ENCODE measurements at places on chromosomes 5 and 9.

- no peak for DNase-seq
Observed at GRCh38 chr5:39750661-39751060, 325.9 kb upstream of the DAB2 start.

DNA sequence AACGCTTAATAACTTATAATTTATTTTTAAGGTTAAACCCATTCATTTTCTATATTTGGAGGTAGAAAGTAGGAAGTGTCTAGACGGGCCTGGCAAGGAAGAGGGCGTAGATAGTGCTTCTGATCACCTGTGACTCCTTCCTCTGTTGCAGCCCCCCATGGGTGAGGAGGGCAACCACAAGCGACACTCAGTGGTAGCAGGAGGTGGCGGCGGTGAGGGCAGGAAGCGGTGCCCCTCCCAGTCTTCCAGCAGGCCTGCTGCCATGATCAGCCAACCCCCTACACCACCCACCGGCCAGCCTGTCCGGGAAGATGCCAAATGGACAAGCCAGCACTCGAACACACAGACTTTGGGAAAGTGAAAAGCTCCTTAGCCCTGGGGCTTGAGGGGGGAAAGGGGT, 36.7 kb downstream of the FAXDC2 start:
- no peak for DNase-seq

GRCh38 chr5:2752059-2752820, 763 bp upstream of the IRX2 start:
- peak; percentile 59 for DNase-seq

DNA sequence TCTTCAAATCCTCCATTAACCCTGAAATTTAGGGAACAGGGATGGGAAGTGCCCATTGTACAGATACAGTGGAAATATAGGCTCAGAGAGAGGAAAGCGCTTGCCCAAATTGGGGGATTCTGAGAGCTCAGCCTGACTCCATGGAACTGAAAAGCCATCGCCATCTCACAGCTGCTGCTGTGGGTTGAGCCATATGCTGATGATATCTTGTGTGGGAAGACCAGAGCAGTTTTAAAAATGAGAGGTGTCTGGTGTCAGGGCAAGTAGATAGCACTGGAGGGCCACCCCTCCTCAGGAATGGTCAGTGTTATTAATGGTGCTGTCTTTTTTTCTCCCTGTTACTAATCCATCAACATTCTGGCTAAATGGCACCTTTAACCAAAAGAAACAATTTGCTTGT, 50.9 kb upstream of the C5orf58 start:
- DNase-seq = no peak

- no peak for DNase-seq
Observed at GRCh38 chr5:176611435-176611834, 1.5 kb upstream of the GPRIN1 start.

DNA sequence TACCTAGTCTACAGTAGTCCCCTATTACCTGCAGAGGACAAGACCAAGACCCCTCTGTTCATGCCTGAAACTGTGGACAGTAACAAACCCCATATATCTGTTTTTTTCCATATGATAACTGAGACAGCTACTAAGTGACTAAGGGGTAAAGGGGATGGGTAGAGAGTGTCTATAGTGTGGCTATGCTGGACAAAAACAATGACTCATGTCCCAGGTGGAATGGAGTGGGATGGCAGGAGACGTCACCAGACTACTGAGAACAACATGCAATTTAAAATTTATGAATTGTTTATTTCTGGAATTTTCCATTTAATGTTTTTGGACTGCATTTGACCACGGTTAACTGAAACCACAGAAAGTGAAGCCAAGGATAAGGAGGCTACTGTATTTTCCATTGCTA, 171.8 kb downstream of the AGTPBP1 start:
- no peak for DNase-seq

DNA sequence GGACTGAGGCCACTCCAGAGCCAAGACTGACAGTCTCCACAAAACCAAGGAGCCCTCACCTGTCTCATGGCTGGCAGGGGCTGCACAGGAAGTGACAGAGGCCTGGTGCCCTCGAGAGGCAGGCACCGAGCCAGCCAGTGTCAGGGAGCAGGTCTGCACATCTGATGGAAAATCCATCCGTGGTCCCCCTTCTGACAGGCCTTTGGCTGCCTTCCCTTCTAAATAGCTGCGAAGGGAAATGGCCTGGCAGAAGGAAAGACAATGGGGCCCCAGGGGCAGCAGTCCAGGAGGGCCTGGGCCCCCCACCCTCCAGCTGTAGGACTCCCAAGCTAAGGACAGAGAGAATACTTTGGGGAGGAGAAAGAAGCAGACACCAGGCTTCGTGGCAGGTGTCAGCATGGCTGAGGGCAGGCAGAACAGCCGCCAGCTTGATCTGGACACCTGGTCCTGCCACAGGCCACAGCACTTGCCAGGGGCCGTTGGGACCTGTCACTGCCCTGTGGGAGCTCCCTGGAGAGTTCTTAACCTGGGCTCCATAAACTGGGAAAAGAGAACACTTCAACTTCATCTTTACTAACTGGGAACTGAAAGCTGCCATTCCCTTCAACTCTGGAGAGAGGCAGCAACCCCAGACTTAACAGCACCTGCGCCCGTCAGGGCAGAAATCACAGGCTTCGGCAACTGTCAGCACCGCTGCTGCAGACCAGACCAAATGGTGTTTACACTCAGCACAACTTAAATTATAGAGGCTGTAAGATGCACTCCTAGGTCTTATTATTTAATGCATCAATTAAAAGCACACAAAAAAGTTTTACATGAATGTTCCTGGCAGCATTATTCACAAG, 22.0 kb downstream of the ADAMTS2 start:
- no peak for DNase-seq

DNA sequence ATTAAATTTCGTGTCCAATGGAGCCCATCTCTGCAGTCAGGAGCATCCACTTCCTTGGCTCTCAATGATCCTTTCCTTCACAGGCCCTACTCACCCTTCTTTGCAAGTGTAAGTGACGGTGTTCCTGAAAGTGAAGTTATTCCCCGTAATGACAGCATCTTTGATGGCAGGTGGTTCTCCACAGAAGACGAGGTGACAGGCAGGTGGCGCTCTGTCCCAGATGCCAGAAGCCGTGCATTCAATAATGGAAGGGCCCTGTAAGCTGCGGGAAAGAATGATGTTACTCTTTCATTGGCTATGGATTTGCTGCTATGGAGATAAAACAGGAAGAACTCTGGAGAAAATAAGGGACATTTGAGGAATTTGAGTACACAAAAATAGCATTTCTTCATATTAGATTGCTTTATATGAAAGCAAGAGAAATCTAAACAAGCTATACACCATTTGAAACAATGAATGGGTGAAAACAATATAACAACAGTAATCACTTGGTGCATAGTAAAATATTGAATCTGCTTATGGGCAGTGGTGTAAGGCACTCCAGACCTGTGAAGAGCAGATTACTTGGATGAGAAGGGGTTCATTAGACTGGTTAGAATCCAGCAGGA, 89.9 kb upstream of the TXNDC8 start:
- peak; percentile 58 for DNase-seq

- DNase-seq = no peak
Observed at GRCh38 chr5:155605920-155606319, 592.4 kb downstream of the KIF4B start.

- peak; percentile 35 for DNase-seq
Observed at GRCh38 chr5:136040746-136041415, 12.1 kb downstream of the TGFBI start.

- no peak for DNase-seq
Observed at GRCh38 chr5:133343196-133343595, 269.1 kb downstream of the FSTL4 start.

DNA sequence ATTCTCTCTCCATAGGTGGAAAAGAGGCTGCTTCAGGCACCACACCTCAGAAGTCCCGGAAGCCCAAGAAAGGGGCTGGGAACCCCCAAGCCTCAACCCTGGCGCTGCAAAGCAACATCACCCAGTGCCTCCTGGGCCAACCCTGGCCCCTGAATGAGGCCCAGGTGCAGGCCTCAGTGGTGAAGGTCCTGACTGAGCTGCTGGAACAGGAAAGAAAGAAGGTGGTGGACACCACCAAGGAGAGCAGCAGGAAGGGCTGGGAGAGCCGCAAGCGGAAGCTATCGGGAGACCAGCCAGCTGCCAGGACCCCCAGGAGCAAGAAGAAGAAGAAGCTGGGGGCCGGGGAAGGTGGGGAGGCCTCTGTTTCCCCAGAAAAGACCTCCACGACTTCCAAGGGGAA, 16.4 kb downstream of the CD74 start:
- no peak for DNase-seq

DNA sequence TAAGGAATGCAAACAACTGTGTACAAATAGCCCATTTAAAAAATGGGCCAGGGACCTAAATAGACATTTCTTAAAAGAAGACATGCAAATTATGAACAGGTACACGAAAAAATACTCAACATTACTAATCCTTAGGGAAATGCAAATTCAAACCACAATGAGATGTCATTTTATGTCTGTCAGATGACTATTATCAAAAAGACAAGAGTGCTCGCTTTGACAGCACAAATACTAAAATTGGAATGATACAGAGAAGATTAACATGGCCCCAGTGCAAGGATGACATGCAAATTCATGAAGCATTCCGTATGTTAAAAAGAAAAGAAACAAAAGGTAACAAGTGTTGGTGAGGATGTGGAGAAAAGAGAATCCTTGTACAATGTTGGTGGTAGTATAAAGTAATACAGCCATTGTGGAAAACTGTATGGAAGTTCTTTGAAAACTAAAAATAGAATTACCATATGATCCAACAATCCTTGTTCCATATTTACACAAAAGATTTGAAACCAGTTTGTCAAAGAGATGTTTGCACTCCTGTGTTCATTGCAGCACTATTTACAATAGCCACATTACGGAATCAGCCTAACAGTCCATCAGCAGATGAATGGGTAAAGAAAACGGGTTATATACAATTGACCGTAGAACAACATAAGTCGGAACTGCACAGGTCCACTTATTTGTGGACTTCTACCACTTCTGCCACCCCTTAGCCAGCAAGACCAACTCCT, 47.2 kb upstream of the PCAT7 start:
- no peak for DNase-seq

GRCh38 chr5:77974576-77974975, 198.4 kb upstream of the TBCA start:
- DNase-seq = no peak

DNA sequence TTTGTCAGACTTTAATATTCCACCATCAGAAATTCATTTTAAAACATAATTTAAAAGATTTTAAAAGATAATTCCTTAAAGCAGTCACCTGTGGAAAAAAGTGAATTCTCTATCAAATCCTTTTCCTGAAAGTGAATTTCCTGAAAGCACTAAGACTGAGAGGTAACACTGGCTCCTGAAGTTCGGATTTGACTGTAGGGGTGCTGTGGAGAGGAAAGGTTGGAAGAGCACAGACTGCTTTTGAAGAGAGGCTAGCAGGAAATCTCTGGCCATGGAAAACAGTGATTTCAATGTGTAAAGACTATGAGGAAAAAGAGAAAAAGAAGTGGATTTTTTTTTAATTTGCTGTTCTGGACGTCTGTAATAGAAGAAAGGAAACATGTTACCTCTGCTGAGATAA, 35.7 kb upstream of the TMEM161B start:
- DNase-seq = no peak

DNA sequence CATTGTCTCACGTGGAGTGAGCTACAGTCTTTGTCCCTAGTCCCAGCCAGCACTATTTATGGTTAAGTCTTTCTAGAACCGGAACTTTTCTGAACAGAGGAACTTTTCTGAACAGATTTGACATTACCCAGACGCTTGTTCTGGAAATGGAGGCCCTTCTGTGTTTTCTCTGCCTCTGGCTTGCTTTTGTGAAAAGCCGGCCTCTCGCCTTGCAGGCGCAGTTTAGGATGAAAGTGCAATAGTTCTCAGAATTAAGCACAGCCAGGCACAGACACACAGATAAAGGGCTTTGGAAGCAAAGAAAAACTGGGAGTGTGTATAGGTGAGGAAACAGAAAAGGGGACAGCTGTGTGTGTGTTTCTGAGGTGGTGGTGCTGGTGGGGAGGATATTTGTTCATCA, 5.9 kb downstream of the GDNF start:
- DNase-seq = no peak

DNA sequence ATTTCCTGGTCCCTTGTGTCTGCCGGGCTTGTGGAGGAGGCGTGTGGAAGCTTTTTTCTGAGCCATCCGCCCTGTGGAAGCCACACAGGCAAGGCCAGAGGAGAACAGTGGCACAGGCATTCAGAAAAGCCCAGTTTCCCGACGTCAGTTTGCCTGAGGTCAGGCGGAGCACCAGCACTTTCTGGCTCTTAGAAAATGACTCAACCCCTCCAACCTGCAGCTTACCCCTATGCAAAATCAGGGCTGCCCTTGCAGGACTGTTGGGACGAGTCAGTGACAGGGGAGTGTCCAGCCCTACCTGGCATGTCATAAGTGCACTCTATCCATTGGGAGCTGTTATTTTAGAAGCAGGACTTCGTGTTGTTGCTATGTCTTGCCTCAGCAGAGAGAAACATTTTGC, 216.0 kb downstream of the NR3C1 start:
- DNase-seq = no peak

DNA sequence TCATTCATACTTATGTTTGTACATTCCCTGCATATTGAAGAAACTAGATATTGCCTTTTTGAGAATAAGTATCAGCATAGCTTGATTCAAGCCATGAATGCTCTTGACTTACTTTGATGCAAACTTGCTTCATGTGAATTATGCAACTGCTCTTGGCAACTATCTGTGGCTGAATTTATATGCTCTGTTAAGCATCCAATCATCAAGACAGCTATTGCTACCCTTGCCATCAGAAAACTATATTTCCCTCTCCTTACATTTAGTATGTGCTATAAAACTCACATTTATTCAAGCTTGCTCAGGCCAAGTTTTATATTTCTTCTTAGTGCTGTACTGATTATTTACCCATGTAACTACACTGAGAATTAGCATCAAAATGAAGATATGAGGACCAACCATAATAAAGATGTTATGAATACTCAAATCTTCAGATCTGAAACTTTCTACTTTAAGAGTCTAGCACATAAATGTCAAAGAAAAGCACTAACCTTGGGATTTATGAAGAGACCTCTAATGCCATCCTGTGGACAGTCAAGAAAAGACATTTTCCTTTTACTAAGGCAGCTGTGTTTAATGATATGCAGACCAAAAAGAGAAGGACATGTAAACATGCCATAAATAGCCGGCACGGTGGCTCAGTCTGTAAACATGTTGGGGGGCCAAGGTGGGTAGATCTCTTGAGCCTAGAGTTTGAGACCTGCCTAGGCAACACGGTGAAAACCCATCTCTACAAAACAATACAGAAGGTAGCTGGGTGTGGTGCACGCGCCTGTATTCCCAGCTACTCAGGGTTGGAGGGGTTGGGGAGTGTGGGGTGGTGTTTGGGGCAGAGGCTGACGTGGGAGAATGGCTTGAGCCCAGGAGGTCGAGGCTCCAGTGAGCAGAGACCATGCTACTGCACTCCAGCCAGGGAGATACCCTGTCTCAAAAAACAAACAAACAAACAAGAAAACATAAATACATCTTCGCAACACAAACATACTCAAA, 267.0 kb upstream of the TYRP1 start:
- no peak for DNase-seq

DNA sequence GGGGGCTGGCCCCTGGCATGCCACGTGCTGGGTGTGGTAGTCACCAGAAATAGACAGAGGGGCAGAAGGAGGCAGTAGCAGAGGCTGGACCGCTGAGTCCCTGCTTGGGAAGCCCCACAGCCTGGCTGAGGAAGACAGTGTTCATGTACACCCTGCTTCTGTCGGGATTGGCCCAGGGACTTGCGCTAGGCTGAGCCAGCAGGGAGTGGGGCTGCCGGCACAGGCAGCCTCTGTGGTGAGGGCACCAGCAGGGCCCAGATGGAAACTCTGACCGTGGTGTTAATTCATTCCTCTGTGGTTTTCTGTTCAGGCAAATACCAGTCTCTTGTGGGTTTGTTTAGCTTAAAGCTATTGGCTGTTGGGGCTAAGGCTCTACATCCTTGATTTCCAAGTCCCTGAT, 108.6 kb upstream of the RAD23B start:
- DNase-seq = no peak

Measured in WERI-Rb-1 (cell line).